ENCODE measurements at places on chromosomes 1 and 21.

DNA sequence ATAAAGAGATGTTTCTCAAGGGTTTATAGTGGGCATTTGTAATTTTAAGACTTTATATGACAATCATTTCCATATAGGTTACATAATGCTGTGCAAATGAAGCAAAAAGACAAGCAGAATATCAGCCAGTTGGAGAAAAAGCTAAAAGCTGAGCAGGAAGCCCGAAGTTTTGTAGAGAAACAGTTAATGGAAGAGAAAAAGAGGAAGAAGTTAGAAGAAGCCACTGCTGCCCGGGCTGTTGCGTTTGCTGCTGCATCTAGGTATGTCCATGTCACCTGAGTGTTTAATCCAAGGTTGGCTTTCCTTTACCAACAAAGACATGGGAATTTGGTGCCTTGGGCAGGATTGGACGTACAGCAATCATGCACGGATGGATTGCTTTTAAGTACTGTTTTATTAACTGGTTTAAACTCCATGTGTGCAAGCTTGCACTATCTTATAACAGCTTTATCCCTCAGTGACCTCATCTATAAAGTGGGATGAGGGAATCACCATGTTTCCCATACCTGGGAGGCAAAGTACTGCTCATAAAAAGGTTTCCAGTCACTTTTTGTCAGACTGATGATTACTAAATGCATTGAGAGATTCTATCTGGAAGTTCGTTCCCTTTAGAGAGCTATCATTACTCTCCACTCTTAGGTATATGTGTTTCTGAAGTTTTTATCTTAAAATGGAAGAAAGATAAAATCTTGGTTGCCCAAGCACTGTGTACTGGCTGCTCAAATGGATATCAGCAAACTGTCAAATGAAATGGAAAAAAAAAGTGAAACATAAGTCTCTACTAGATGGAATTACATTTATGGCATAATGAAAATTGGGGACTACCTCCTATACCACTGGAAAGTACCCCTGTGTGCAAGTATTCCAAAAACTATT, 55.1 kb downstream of the MACO1 start:
- no peak for DNase-seq

DNA sequence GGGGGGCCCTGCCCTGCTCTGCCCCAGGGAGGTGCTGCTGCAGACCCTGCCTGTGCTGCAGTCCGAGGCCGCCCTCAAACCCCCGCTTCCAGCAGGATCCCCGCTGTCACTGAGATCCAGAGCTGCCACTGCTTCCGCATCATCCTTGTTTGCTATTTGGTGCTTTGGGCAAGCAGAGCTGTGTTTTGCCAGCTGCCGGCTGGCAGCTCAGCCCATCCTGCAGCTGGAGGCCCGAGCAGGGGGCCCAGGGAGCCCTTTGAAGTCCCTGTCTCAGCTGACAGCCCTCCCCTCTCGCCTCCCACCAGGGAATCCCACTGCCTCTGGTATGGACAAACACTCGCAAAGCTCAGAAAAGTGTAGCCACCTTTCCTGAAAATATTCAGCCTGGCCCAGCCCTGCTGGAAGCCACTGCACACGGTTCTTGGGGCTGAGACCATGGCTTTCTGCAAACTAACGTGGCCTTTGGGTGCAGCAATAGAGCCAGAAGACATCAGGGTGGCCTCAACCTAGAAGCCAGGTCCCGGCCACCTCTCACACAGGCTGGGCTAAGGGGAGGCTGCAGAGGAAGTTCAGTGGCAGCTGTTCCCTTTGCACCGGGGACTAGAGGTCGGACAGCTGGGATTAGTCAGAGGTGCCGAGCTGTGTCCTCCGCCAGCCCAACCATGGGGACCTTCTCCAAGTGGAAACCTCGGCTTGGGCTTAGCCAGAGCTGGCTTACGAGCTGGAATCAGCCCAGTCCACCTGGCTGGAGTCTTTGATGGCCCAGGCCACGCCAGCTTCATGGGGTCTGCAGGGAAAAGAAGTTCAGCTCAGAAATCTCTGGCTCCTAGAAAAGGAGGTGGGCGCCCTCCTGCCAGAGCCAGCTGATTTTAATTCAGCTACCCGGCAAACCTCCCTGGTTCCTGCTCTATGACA, 107.1 kb downstream of the SPSB1 start:
- no peak for DNase-seq

DNA sequence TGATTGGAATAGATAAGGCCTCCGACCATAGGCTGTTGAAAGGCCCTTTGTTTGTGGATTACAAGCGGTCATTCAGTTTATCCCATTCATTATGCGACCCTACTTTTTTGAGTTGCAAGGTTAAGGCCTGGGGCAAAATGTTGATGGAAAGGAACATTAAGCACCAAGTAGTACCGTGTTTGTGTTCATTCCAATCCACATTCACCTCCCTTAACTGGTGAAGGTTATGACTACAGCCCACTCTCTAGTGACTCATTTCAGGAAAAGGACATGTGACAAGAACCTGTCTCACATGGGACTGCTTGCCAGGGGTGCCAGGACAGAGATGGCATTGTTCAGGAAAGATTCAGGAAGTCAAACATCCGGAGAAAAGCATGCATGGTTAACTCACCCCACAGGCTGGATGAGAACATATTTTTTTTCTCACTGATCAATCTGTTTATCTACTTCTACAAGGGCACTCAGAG, 81.6 kb downstream of the CD58 start:
- no peak for DNase-seq

GRCh38 chr1:239814306-239814881, 277.3 kb upstream of the FMN2 start:
- DNase-seq: no peak

DNA sequence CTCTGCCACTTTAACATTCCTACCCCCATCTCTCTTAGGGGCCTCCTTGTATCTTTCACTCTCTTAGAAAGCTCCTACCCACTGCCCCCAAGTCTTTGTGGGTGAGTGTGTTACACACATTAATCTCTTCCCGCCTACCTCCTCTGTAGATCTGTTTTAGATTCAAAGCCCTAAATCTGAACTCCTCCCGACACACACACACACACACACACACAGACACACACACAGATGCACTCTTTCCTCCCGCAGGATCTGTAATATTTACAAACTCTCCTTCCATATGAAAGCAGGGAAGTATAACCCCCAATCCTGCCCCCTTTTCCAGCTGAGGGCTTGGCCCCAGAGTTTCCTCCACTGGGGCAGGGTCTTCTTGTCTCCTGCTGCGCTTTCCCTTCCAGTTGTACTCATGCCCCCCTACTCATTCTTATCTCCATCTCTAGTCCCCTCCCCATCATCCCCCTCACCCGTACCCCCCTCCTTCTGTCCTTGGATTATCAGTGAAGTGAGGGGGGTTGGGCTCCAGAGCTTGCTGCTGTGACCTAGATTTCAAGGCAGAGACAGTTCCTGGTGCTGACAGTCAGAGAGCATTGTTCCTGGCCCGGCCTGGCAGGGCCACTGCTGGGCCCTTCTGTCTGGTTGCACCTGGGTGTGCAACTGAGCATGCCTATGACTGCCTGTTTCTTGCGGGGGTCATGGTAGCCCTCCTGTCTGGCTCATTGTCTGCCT, 4.3 kb downstream of the PEA15 start:
- no peak for DNase-seq

- peak; percentile 12 for DNase-seq
Observed at GRCh38 chr1:231857609-231858135, 231.1 kb downstream of the DISC1 start.
